ENCODE measurements at places on chromosomes 7 and 10.

- no peak for DNase-seq
Measured at GRCh38 chr7:109178342-109178741, 608.7 kb downstream of the DNAJB9 start.

- no peak for DNase-seq
Measured at GRCh38 chr10:122307669-122308416, 36.7 kb downstream of the BTBD16 start.

DNA sequence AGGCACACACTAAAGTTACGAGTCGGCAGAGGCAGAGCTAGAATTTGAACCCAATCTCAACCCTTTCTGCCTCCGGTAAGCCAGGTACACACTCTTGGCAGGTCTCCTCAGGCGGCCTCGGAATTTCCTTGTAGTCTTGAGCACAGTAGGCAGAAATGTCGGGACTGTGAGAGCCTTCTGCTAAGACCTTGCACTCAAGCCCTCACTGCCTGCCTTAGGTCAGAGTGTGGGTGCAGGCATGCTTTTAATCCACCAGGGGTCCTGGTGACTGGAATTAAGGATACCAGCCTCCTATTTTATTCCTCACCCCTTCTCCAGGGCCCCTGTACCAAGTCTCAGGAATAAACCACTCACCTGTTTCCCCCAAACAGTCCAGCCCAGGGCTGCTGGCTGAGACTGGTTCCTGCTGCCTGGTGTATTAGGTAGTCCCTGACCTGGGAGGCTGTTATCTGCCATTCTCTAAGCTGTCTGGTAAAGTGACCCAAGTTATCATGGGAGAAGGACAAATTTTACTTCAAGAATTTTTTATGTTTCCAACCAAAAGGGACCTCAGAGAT lies 855 bp downstream of the ATP6V1F start:
- peak; percentile 21 for DNase-seq

DNA sequence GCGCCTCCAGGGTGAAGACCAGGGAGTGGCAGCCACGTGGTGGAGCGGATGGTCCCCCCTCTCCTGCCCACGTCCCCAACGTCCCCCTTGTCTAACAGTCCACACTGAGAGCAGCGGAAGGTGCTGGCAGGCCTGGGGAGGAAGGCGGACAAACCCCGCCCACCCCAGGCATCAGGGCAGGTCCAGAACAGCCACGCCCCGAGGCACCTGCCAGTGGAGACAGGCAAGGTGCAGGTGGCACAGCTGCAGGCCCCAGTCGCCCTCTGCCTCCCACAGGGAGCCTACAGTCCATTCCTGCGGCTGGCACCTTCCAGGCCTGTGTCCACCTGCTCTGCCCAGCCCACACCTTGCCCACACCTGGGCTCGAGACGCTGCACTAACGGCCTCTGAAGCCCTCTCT lies 24.9 kb downstream of the CYP2W1 start:
- no peak for DNase-seq

DNA sequence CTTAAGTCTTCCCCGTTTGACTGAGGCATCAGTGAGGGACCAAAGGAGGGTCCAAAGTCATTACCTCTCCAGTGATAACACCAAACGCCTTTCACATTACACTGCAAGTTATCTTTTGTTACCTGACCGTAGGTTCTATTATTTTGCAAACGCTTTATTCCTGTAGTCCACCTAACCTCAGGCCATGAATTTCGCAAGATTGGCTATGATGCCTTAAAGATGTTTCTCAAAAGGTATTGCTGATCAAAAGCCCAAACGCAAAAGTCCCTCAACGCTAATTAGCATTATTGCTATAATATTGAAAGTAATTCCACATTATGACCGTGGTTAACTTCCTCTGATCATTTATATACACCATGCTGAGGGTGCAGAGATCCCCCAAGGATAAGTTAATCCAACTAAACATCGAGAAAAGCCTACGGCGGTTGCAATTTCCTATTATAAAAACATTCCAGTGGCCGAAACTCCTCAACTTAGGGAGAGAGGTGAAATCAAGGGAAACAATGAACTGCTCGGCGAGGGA lies 649 bp downstream of the DNA2 start:
- no peak for DNase-seq

GRCh38 chr10:130867446-130868194 lies 443.9 kb downstream of the TCERG1L start:
- DNase-seq, result no peak

DNA sequence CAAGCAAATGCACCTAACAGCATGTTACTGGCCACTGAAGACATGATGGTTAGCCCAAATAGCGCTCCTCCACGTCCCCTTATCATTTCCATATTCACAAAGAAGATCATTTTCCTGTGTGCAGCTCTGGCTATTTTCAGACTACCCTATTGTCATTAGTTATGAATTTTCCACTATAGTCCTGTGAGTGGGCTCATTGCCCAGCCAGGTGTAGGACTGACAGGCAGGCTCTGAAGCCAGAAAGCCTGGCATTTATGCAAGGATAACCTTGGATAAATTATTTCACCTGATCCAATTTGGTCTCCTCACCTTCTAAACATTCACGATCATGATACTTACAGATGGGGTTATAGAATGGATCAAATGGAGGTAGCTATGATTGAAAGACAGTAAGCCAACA lies 104.6 kb downstream of the C10orf90 start:
- no peak for DNase-seq

DNA sequence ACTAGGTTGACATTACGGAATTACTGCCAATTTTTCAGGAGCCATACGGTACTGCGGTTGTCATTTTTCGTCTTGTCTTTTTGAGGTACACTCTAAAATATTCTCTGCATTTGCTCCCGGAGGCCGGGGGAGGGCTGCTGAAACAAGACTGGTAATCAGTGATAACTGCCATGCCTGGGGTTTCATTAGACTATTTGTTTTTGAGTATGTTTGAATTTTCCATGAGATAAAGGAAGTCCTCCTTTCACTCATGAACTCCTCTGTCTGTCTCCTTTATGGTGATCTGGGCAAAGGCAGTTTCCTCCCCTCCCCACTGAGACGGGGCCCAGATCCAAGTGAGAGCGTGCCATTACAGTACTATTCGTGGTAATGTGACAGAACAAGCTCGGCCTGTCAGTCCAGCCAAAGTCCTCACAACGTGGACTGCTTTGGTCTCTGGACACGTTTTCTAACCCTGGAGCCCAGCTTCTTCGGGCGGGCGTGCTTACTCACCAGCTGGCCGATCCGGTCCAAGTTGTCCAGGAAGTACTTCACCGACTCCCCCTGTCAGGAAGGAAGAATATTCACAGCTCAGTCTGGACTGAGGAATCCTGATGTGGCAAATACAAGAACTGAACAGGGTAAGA lies 45.1 kb downstream of the AMZ1 start:
- no peak for DNase-seq

DNA sequence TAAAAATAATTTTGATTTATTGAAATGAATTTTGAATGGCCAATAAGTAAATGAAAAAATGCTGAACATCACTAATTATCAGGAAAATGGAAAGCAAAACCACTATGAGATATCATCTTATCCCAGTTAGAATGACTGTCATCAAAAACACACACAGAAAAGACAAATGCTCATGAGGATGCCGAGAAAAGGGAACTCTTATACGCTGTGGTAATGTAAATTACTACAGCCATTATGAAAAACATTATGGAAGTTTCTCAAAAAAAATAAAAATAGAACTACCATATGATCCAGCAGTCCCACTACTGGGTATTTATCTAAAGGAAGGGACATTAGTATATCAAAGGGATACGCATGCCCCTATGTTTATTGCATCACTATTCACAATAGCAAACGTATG lies 15.8 kb downstream of the SCIN start:
- DNase-seq, result no peak

DNA sequence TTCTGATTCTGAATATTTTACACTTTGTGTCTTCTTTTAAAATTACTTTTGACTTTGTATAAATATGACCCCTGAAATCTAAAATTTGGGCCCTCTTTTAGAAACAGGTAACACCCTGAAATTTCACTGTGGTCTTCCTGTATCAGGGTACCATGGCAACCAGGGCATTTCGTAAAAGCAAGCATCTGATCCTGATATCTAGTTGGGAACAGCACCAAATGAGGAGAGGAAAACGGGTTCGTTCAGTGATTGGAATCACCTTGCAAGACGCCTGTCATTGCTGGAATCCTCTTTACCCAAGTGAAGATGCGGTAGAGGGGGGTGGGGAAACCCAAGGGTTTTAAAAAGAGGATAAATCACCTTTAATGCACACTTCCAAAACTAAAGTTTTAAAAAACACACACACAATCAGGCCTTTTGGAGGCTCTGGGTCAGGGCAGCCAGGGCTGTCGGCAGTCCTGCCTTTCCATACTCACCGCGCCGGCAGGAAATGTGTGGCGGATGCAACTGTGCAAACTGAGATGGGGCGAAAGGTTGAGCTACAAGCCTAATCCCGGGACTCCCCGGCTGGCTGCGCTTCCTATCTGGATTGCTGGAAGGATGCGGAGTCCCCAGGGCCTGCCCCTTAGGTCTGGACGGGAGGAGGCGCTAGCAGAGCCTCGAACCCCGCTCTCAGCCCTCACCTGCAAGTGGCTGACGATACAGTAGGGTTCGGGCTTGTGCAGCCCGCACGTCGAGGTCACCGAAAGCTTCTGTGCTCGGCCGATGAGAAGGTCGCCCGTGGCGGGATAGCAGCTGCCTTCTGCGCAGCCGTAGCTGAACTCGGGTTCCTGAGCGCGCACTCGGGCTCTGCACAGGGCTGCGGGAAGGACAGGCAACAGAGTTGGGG lies 1.8 kb downstream of the LAMB1 start:
- DNase-seq, result no peak

GRCh38 chr7:3896169-3896765 lies 595.2 kb downstream of the SDK1 start:
- no peak for DNase-seq

DNA sequence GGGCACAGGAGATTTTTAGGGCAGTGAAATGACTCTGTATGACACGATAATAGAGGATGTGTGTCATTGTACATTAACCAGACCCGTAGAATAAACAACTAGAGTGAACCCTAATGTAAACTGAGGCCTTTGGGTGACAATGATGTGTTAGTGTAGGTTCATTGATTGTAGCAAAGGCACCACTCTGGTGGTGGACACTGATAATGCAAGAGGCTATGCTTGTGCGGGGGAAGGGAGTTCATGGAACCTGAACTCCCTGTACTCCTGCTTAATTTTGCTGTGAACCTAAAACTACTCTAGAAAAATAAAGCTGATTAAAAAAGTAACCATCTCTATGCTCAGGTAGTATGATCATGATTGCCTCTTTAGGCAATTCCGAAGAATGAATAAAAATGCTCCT lies 96.3 kb upstream of the VIPR2 start:
- DNase-seq, result no peak

- DNase-seq, result no peak
Measured at GRCh38 chr10:89861584-89862301, 160.4 kb downstream of the KIF20B start.

DNA sequence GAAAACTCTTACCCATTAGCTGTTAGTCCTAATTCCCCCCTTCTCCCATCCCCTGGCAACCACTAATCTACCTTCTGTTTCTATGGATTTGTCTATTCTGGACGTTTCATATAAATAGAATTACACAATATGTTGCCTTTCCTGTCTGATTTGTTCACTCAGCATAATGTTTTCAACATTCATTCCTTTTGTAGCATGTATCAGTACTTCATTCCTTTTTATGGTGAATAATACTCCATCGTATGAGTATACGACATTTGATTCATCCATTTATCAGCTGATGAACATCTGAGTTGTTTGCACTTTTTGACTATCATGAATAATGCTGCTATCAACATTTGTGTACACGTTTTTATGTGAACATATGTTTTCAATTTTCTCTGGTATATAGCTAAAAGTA lies 4.4 kb upstream of the FRAT1 start:
- no peak for DNase-seq

Measured in activated effector memory CD4-positive, alpha-beta T cell treated with Interleukin-2 at 50 U/mL for 16 hours (primary cell).